ENCODE measurements at places on chromosomes 5 and 9.

GRCh38 chr5:159098603-159099436 is 896 bp downstream of the EBF1 start:
- no peak for DNase-seq

GRCh38 chr9:109355564-109356297 is 34.9 kb upstream of the EPB41L4B start:
- no peak for DNase-seq

- DNase-seq: no peak
Observed at GRCh38 chr5:122183788-122184170, 54.4 kb downstream of the ZNF474 start.

- DNase-seq: no peak
Observed at GRCh38 chr5:62509806-62510205, 68.8 kb upstream of the LRRC70 start.

- no peak for DNase-seq
Observed at GRCh38 chr5:50320131-50320749, 120.8 kb downstream of the EMB start.

DNA sequence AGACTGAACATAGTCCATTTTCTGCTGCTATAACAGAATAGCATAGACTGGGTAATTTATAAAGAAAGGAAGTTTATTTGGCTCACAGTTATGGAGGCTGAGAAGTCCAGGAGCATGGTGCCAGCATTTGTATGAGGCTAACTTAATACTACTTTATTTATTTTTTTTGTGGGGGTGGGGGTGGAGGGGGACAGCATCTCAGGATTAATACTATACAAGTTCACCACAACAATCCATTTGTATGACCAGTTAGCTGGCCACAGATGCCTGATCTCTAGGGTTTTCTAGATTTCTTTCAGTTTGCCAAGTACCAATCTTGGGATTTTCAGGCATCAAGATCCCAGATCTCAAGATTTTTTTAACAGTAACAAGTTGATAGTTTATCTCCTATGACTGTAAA is 20.3 kb downstream of the ANGPTL2 start:
- no peak for DNase-seq

DNA sequence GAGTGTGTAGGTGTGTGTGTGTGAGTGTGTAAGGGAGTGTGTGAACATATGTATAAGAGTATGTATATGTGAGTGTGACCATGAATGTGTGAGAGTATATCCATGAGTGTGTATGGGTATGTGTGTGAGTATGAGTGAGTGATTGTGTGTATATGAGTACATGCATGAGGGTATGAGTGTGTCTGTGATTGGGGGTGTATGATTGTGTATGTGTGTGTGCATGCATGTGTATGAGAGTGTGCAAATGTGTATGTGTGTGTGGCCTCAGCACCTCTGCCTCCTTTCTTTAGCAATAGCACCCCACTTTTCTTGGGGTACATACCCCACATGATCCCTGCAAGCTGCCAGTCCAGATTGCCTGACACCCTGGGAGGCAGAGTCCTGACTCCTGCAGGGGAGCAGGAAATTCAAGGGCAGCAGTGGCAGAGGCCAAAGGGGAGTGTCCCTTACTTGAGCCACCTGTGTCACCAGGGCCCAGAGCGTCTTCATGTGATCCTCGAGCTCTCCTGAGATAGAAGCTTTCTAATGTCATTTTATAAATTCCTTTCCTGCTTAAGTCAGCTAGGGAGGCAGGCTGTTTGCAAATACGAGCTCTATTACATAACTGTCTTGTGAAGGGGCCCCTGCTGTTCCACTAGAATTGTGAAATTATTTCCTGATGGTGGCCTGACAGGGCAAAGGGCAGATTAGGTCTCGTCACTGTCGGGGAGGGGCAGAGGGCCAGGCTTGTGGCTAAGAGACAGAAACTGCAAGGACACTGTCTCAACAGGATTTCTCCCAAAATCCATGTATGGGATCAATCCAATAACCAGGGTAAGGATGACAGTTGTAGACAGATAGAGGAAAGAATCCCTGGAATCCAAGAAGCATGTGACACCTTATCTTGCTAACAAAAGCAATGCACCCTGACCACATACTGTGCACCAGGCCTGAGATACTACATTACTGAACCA is 389.1 kb downstream of the GADD45G start:
- no peak for DNase-seq

- DNase-seq: no peak
Observed at GRCh38 chr5:165407352-165407751, 1901.9 kb downstream of the MAT2B start.

GRCh38 chr5:124444147-124444775 is 302.2 kb downstream of the ZNF608 start:
- DNase-seq: no peak

All from activated CD4-positive, alpha-beta T cell treated with anti-CD3 and anti-CD28 coated beads, Interleukin-2, amount 50 U/mL, for 1 hour (primary cell).